ENCODE measurements at places on chromosomes 4 and X. TPM values are rescaled to one million over a fixed set of nuclear protein-coding genes. Genes with fewer than 3 reads are reported as not detected.

NWD2 gene
- polyA plus RNA-seq, result 0.27 TPM

- no peak for DNase-seq
These were observed 28.3 kb downstream of the PRDM8 start for GRCh38 chr4:80225595-80225994.

DNA sequence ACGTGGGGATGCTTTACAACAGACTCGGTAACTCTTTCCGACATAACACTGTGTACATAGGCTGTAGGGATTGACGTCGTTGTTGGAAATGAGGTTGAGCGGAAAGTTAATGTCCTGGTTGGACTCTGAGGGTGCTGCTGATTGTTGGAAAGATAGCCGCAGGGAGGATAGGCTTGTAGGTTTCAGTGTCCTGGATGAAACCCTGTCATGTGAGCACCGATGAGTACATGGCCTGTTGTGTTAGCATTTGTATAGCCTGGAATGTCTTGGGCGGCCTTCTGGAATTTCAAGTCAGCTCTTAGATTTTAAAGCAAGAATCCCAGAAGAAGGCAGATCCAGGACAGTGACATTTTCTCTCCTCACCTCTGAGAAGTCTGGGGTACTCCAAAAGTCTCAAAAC is 63.3 kb downstream of the TBC1D14 start:
- DNase-seq, result no peak

DNA sequence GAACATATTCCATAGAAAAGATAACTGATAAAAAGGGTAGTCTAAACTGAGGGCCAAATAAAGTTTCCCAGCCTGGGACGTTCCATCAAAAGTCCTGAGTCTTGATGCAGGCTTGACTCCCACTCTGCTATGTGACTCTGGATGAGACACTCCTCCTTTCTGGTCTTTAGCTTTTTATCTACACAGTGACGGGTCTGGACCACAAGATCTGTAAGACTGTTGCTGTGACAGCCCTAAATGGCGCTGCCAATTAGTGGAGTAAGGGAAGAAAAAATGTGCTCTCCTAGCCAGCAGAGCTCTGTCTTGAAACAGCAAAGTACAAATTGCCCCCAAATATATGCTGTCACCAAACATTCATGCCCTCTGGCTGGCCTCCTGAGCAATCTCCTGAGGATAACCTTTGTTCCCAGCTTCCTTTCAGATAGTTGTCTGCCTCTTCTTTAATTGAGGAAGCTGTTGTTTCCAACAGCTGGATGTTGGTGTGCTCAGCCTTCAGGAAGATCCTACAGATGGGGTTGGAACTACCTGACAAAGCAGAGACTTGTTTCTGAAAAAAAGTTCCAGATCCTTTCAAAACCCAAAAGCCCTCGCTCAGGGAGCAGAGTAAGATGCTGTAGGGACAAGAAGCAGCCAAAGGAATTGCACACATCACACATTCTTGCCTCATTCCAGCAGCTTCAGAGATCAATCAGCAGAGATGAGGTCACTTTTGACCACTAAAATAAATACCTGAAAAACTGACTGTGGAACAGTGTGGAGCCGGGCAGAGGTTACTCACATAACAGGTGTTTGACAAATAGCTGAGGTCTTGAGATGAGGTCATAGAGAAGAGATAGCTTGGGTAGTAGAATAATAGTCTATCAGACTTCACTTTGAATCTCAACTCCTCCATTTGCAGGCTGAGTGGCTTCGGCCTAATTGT is 383.4 kb upstream of the FGF13 start:
- DNase-seq, result no peak

- DNase-seq, result no peak
These were observed 174.7 kb downstream of the DACH2 start for GRCh38 chrX:86322913-86323312.

TRIML1 gene
- not detected for polyA plus RNA-seq

MTNR1A gene
- polyA plus RNA-seq, result 2.1 TPM

Measured in left renal pelvis (tissue), 4 donors.